ENCODE measurements at places on chromosomes 7 and 10. TPM values are rescaled to one million over a fixed set of nuclear protein-coding genes. Genes with fewer than 3 reads are reported as not detected.

DNA sequence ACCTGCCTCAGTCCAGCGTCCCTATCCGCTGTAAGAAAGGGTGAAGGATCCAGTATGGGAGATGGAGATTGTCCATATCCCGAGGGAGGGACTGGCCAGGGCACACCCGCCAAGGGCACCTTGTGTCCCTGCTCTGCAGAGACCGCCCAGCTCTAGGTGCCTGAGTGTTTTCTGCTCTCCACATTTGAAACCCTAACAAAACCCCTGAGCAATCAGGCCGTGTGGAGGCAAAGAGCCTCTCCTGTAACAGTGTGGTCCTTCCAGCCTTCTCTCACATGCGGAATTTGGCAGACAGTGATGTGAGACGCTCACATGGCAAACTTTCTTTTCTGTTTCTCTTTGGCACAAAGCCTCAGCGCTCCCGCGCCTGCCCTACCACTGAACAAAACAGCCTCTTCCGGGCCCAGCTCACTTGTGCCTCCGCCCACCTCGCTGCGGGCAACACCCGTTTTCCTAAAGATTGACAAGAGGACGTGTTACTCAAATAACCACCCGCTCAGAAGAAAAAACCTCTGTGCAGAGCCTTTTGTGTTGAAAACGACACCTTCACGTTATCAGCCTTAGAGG lies 514.8 kb downstream of the DNAJB6 start:
- peaks cover 12% of the 10 kb centered on the region for H3K4me1 ChIP-seq
- no peak overlapping the region for H3K27ac ChIP-seq
- no peaks in the 10 kb centered on the region for H3K36me3 ChIP-seq

DNA sequence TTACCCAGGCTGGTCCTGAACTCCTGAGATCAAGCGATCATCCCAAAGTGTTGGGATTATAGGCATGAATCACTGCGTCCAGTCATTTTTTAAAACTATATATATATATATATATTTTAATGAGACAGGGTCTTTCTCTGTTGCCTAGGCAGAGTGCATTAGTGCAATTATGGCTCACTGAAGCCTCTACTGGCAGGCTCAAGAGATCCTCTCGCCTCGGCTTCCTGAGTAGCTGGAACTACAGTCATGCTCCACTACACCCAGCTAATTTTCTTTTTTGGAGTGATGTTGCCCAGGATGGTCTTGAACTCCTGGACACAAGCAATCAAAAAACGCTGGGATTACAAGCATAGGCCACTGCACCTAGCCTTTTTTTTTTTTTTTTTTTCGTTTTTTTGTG lies 55.3 kb upstream of the KAT6B start:
- no peaks in the 10 kb centered on the region for H3K27me3 ChIP-seq
- H3K4me1 ChIP-seq: no peaks in the 10 kb centered on the region
- no peak for DNase-seq
- H3K27ac ChIP-seq: no peak overlapping the region

DNA sequence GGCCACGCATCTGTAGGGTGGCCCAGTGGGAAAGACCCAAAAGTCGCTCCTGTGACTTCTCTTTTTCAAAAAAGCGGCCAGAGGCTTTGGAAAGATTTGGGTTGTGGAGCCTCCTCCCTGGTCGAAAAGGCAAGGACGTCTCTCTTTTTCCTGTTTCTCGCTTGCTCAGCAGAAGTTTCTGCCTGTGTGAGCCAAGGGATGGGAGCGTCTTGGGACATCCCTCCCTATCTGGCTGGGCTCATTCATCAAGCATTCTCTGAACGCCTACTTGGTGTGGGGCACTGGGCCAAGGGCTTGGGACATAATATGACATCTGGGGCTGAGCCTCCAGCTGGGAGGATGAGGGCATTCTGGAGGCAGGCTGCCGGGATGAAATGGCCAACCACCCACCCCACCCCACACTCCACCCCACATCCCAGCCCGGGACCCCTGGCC lies 120.9 kb downstream of the C10orf105 start:
- no peak overlapping the region for H3K4me3 ChIP-seq
- no peaks in the 10 kb centered on the region for H3K36me3 ChIP-seq

DNA sequence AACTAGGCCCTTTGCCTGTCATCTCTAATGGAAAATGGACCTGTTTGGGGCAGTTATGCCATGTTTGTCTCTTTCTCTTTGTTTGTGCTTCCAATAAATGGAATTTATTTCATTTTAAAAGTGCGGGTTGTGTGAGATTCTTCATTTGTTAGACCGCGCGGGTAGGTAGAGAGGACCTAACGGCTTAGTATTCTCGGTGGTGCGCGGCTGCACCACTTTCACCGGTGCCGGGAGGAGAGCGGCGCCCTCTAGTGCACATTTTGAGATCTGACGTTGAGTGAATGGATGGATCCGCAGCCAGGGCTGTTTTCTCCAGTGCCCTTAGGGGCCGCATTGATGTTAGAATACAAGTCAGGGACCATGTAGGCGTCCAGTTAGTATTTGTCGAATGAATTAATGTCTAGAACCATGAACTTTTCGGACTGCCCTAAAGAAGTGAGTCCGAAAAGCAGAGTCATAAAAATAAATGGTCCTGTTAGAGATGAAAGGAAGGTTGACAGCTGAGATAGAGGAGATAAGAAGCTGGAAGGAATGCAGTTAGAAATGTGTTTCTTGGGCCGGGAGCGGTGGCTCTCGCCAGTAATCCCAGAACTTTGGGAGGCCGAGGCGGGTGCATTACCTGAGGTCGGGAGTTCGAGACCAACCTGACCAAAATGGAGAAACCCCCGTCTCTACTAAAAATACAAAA lies 29.3 kb upstream of the GIMAP8 start:
- DNase-seq: peak; percentile 83
- H3K27me3 ChIP-seq: no peaks in the 10 kb centered on the region
- no peak overlapping the region for H3K4me3 ChIP-seq
- no peak overlapping the region for H3K27ac ChIP-seq
- no peaks in the 10 kb centered on the region for H3K36me3 ChIP-seq

DNA sequence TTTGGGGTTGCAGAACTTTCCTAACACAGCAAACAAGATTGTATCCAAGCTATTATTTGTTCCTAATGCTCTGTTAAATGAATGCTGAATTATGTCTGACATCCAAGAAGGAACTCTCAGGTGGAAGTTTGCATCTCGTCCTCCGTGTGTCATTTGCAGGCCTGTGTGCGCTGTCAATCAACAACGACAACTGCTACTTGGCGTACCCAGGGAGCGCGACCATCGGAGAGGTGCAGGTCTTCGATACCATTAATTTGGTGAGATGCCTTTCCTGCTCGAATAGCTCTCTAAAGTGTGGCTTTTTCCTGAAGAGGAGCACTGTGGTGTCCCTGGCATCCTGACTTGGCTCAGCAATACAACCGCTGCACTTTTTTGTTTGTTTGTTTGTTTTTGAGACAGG lies 26.9 kb downstream of the WIPI2 start:
- H3K4me3 ChIP-seq: no peak overlapping the region
- peak; percentile 40 for DNase-seq
- H3K4me1 ChIP-seq: no peaks in the 10 kb centered on the region
- H3K27me3 ChIP-seq: no peaks in the 10 kb centered on the region
- no peak overlapping the region for H3K27ac ChIP-seq

- peak; percentile 55 for DNase-seq
- peaks cover 55% of the 10 kb centered on the region for H3K27me3 ChIP-seq
- peak within 1 kb of the TSS; percentile 44 for H3K4me3 ChIP-seq
- peaks cover 26% of the 10 kb centered on the region for H3K4me1 ChIP-seq
Measured at GRCh38 chr7:128910569-128910945, at the start of gene KCP. Gene KCP (minus strand): TSS chr7:128910709. CDS start chr7:128910676, 33 bp downstream.

DNA sequence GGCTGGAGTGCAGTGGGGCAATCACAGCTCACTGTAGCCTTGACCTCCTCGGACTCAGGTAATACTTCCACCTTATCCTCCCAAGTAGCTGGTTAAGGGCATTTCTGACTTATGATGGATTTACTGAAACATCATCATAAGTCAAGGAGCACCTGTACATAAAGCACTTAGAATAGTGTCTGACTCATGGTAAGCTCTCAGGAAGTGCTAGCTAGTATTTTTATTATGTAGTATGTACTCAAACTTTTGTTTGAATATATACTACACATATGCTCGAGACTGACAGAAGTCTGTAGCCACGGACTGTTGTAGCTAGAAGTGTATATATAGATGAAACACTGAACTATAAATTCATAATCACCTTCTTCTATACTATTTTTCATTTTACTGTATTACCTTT lies 107.5 kb upstream of the DNAJB12 start:
- H3K27ac ChIP-seq: no peak overlapping the region
- H3K4me1 ChIP-seq: no peaks in the 10 kb centered on the region
- DNase-seq: no peak

DNA sequence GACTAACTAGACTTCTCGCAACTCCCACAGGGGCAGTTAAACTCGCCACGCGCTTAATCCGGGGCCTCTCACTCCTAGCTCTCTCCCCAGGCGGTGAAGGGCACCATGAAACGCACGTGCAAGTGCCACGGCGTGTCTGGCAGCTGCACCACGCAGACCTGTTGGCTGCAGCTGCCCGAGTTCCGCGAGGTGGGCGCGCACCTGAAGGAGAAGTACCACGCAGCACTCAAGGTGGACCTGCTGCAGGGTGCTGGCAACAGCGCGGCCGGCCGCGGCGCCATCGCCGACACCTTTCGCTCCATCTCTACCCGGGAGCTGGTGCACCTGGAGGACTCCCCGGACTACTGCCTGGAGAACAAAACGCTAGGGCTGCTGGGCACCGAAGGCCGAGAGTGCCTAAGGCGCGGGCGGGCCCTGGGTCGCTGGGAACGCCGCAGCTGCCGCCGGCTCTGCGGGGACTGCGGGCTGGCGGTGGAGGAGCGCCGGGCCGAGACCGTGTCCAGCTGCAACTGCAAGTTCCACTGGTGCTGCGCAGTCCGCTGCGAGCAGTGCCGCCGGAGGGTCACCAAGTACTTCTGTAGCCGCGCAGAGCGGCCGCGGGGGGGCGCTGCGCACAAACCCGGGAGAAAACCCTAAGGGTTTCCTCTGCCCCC lies 19.5 kb downstream of the WNT8B start:
- H3K4me1 ChIP-seq: peaks cover 19% of the 10 kb centered on the region
- H3K27me3 ChIP-seq: peaks cover 38% of the 10 kb centered on the region
- peak overlapping the region; percentile 54 for H3K4me3 ChIP-seq
- no peak overlapping the region for H3K27ac ChIP-seq
- peaks cover under 1% of the 10 kb centered on the region for H3K36me3 ChIP-seq
- peak; percentile 84 for DNase-seq

DNA sequence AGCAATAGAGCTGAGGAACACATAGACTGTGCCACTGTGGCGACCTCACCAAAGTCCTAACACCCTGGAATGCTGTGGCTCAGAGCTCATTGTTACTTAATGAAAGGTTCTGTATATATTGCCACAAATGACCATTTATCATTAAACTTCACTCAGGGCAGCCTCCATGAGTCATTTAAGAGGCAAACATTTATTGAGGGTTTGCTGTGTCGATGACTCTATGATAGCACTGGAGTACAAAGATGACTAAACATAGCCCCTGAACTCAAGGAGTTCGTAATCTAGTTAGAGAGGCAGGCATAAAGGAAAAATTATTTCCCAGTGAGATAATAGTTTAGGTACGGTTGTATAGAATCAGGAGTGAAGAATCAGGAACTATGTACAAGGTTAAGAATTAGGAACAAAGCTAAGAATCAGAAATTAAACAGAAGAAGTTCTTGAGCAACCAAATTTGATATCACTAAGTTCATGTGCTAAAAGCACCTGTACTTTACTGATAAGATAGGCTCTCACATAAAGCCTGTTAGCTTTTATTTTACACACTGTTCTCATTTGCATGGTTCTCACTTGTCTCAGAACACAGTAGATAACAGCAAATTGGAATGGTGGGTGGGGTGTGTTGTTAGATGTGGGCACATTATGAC lies 7.9 kb downstream of the ENTPD7 start:
- H3K27me3 ChIP-seq: no peaks in the 10 kb centered on the region
- H3K27ac ChIP-seq: no peak overlapping the region
- no peak for DNase-seq
- peaks cover 1% of the 10 kb centered on the region for H3K4me1 ChIP-seq
- H3K36me3 ChIP-seq: peaks cover 29% of the 10 kb centered on the region

DNA sequence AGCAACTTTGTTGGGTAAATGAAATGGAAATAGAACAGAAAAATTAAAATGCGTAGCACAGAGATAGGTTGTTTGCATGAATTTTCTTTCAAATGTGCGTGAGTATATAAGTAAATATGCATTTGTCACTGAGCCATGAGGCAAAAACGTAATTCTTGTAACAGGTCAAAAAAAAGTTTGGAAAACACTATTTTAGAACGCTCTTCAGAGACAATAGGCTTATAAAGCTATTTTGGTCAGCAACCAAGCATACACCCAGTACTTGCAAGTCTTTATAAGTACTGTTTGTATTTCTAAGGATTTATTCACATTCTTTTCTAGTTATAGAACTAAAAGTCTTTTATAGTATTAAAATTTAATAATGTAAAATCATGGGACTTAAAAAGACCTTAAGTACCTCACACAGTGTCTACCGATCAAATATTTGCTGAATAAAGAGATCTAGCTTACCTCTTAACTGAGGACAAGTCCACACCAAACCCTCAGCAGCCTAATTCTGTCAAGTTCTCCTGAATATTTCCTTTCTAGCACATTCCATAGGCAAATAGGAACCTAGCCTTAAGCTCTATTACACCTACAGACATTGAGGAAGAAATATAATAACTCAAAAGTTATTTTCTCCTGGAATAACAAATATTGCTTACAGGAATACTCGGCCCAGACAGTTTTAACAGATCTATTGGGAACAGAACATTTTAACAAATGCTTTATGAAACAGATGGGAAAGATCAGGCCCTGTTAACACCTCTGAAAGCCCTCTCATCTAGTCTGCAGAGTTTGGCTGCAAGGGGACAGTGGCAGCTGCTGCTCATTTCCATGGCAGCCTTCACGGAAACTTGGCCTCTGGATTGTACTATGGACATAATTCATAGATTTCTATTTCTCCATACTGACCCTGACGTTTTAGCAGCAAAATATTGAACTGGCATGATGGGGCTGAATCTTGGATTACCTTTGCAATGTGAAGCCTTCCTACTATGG lies 8.8 kb downstream of the CRPPA start:
- H3K4me3 ChIP-seq: no peak overlapping the region
- H3K27me3 ChIP-seq: no peaks in the 10 kb centered on the region
- no peaks in the 10 kb centered on the region for H3K36me3 ChIP-seq
- H3K4me1 ChIP-seq: no peaks in the 10 kb centered on the region
- DNase-seq: no peak

DNA sequence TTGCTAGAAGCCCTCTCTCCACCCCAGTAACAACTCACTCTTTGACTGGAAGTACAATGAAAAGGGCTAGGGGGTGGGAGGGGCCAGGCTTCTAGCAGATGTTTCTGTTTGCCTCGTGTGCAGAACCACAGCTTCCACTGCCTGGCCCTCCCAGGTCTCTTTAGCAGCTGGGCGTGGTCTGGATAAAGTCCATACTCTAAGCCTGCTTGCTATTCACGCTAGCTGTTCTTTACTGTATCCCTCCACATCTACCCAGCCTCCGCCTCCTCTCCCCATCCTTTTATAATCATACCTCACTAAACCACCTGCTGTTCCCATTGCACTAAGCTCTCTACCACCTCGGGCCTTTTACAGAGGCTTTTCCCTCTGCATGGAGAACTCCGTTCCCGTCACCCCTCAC lies 288.8 kb downstream of the CAMK1D start:
- peaks cover 5% of the 10 kb centered on the region for H3K4me1 ChIP-seq
- no peaks in the 10 kb centered on the region for H3K27me3 ChIP-seq
- H3K36me3 ChIP-seq: no peaks in the 10 kb centered on the region
- no peak for DNase-seq
- no peak overlapping the region for H3K4me3 ChIP-seq

TMEM178B gene
- total RNA-seq: 0.34 TPM

DKK1 gene
- 18.5 TPM for total RNA-seq

BEND7 gene
- total RNA-seq: 5.0 TPM

SNX10 gene
- total RNA-seq: 0.87 TPM

HSPB1 gene
- 1,879 TPM for total RNA-seq

TMEM26 gene
- not detected for total RNA-seq

HTR5A gene
- not detected for total RNA-seq

WNT8B gene
- total RNA-seq: 0.34 TPM
